Activated CD4-positive, alpha-beta T cell treated with anti-CD3 and anti-CD28 coated beads, Interleukin-2, Interleukin-6, amounts not matched to agents 100 ng/mL and 50 ng/mL, durations not matched to agents 16 hours and 8 hours (primary cell): ENCODE measurements at places on chromosomes 1 and 21.

DNA sequence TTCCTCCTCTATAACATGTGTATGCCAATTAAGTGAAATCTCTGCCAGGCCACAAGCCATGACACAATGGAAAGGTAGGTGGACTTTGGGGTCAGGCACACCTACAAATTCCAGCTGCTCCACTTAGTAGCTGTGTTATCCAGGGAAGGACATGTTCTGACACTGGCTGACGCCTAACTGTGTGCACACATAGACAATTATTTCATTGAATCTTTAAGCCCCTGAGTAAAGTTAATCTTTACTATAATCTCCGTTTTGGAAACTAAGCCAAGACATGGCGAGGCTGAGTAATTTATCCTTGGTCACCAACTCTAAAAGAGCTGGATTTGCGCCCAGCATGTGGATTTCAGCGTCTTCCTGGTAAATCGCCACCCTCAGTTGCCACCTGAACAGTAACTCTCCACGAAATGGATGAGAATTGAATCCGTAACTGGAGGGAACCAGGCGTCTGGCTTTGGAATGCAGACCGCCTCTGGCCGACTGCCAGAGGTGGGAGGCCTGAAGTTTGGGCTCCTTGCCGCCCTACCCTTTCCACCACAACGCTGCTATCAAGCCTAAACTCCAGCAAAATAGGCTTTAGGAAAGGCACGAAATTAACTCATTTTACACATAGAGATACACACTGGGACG, 888 bp upstream of the SNRPE start:
- DNase-seq = no peak

GRCh38 chr21:41345934-41346685, 15.7 kb upstream of the MX2 start:
- DNase-seq = no peak

DNA sequence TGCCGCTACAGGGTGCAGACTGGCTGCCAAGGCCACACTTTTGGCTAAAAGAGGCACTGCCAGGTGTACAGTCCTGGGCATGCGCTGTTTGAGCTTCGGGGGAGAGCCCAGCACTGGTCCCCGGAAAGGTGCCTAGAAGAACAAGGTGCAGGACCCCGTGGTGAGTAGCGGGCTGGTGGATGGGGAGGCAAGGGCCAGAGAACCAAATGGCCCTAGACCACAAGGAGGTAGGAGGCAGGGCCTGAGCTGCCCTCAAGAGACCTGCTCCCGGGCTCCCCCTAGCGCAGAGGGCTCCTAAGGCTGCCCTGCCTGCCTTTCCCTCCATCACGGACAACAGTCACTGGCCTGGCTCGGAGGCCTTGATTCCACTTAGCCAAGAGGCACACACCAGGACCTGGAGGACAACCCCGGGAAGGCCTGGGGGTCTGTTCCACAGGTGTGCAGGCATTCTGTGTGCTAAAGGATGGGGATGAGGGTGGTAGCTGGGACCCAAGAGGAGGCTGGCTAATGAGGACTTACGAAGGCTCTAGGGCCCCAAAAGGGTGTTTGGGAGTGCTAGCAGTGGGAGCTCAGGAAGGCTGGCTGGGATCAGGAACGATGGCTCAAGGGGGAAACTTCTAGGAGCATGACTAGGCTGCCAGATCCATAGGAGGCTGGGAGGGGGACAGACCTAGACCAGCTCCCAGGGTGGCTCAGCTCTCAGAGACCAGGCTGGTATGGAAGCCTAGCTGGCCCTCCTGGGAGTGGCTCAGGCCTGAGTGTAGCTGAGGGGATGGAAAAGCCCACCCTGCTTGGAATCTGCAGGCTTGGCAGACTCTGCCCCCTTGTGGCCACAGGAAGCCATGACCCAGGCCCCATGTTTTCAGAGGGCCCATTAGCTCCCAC, 742 bp downstream of the ARTN start:
- peak; percentile 73 for DNase-seq

DNA sequence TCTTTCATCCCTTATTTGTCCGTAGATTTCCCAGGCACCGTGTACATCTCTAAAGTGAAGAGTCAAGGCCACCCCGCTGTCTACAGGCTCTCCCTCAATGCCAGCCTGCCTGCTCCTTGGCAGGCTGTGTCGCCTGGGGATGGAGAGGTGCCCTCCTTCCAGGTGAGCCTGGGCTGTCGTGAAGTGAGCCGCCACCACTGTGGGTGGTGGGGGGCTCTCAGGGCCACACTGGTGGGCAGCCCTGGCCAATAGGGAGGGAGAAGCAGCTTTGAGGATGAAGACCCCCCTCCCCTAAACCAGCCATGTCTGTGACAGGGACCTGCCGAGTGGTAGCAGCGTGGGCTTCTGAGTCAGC, 46.2 kb downstream of the DISP3 start:
- DNase-seq = no peak

GRCh38 chr1:168957818-168958217, 148.7 kb upstream of the ATP1B1 start:
- DNase-seq = no peak

DNA sequence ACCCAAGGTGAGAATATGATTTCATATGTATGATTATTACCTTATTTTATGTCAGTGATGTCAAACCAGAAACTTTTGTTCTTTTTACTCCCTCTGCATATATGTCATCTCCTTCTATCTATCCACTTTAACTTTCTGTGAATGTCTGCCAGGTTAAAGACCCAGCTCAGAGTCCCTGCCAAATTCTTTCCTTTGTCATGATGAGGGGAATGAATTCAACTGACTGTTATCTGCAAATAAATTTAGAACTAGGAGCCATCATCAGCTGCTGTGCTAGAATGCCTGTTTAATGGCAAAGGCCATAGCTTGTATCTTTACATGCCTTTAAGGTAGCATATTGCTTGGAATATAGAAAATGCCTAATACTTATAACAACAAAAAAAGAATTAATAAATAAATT, 815.6 kb upstream of the NEGR1 start:
- no peak for DNase-seq

DNA sequence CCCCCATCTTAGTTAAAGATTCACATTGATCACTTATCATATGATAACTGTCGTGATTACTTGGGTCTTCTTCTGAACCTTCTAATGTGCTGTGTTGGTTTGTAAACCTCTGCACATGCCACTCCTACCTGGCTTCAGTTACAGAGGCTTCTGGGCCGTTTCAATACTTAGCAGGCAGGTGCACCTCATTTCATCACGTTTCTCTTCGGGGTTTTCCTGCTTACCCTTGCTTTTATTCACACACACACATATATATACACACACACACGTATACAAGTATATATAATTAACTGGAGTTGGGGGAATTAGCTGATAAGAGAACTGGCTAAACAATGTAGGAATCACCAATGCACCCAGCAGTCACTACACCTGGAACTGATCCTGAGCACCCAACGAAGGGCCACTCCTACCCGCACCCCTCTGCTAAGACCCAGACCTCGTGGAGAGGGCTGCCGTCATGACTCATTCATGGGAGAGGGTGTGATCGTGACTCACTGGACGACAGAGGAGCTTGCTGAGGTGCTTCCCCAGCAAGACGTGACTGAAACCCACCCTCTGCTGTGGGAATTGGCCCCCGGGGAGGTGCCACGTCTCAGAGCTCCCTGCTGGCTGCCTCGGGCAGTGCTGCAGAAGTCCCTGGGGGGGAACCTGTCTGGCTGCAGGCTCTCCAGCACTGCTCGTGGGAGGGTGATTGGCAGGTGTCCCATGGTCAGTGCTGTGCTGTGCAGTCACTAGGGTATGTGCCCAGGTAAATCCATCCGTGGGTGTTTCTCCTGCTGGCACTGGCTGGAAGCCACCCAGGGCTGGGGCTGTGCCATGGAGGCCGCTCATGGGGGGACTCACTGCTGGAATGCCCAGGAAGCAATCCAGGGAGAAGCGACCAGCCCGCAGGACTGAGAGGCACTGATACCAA, 166.6 kb downstream of the DYRK1A start:
- DNase-seq = peak; percentile 38

DNA sequence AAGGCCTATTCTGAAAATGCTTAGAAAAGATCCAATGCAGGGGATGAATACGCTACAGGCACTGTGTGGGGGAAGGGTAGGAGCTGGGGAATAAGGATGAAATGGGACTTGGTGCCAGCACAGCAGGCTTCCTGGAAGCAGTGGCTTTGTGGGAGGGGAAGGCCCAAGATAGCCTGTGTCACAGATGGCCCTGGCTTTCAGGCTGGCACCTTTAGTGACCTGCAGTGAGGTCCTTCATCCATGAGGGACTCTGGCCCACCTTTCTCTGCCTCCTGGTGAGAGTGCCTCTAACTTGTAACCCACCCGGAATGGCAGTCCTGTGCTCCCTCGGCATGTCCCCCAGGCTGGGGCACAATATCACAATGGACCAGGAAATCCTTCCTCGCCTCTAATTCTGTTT, 919 bp downstream of the CHI3L1 start:
- no peak for DNase-seq

- no peak for DNase-seq
Observed at GRCh38 chr1:16927256-16927655, 5.5 kb downstream of the CROCC start.

DNA sequence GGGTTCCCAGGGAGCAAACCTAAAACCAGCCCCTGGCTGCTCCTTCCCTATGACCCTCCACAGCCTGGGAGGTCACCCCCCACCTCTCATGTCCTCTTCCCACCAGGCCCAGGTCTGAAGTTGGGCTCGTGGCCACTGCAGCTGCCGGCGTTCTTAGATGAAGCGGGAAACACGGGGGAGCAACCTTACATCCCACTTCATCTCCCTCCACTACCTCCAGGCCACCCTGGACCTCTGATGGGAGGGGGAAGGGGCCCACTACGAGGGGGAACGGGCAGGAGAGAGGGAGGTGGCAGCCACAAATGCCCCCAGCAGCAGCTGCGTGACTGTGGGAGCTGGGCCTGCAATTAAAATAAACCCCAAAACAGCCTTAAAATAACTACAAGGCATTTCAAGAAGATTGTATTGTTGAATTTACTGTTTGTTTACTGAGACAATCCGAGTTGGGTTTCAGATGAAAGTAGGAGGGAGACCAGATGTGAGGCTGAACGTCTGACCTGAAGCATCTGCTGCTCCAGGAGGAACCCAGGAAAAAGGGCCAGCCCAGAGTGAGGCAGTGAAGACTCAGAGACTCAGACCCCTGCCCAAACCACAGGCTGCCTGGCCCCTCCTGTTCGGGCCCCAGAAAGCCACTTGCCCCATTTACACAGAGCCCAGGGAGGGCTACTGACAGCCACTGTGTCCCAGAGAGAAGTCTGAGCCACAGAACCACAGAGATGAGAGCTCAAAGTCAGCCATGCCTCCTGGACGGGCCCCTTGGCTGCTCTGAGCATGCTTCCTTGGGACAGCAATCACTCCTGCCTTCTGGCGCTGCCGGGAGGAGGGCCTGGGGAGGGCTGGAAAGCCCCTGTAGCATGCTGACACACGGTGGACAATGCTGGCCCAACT, 59.8 kb downstream of the GLIS1 start:
- no peak for DNase-seq

DNA sequence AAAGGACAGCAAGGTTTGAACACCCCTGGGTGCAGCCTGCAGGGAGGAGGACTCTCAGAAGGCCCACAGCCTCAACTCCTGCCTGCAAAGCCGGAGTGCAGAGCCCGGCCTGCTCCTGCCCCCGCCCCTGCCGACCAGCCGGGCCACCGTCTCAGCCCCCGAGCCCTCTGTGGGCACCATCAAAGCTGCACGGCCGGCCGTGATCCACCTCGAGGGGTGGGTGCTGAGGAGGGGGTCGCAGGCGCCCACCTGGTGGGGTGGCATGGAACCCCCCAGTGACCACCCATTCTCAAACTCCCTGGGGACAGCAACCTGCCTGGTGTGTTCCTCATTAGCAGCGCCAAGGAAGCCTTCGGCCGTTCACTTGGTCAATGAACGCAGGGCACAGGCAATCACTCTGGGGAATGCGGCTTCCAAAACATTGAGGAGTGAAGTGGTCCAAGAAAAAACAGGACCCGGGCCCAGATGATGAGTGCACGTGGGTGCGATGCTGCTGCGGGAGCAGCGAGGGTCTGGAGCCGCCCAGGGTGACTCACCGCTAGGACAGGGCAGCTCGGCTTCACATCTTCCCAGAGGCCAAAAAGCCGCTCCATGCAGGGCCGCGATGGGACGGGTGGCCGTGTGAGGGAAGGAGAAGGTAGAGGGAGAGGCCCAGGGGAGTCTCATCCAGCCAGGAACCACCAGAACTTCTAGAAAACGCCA, 157.6 kb downstream of the NPHP4 start:
- no peak for DNase-seq

DNA sequence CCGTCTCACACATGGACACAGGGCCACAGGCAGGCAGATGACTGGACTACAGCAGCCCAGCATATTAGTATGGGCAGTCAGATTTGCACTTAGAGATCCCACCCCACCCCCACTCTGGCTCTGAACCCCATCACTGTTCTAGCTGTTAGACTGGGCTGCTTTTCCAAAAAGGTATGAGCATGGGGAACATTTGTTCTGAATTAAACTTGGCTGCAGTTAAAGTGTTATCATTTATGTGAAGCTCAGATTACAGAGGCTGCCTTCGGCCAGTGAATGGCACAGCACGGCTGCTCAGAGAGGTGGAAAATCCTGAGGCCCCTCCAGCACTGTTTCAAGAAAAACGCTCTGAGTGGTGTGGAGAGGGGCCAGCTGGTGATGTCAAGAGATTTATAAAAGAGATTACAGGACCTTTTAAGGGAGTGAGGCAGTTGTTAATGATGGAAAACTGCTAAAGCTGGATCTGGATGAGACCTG, 6.9 kb upstream of the NOS1AP start:
- DNase-seq = no peak

GRCh38 chr1:205616563-205617293, 15.1 kb downstream of the ELK4 start:
- DNase-seq = no peak

- DNase-seq = no peak
Observed at GRCh38 chr1:171295821-171296220, 18.2 kb upstream of the FMO4 start.

DNA sequence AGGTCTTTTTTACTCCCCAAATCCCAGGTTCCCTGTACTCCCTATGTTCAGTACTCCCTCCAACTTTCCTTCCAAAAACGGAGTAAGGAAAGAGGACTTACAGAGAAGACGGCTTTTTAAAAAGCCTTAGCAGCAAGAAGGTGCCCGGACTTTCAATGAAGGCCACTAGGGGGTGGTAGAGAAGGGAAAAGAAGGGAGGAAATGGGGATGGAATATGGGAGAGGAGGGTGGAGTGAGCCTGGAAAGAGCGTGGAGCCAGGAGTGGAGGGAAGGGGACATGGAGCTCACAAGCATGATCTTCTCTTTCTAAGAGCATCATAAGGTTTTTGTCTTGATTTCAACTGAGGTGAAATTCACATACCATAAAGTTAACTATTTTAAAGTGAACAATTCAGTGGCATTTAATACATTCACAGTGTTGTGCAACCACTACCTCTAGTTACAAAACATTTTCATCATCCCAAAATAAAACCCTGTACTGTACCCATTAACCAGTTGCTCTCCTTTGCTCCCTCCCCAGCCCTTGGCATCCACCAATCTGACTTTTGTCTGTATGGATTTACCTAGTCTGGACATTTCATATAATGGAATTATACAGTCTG, 129.9 kb downstream of the ZNF281 start:
- DNase-seq = peak; percentile 38

- no peak for DNase-seq
Observed at GRCh38 chr1:161735837-161736236, 13.7 kb upstream of the DUSP12 start.

- DNase-seq = no peak
Observed at GRCh38 chr1:44536357-44537209, 131.5 kb downstream of the RNF220 start.

GRCh38 chr1:7478809-7479499, 292.1 kb upstream of the VAMP3 start:
- DNase-seq = no peak

- DNase-seq = no peak
Observed at GRCh38 chr21:34642211-34643075, 26.4 kb upstream of the CLIC6 start.
